ENCODE measurements at places on chromosomes 7 and 10.

GRCh38 chr7:23712368-23713284 is 2.6 kb downstream of the STK31 start:
- DNase-seq: peak; percentile 84

DNA sequence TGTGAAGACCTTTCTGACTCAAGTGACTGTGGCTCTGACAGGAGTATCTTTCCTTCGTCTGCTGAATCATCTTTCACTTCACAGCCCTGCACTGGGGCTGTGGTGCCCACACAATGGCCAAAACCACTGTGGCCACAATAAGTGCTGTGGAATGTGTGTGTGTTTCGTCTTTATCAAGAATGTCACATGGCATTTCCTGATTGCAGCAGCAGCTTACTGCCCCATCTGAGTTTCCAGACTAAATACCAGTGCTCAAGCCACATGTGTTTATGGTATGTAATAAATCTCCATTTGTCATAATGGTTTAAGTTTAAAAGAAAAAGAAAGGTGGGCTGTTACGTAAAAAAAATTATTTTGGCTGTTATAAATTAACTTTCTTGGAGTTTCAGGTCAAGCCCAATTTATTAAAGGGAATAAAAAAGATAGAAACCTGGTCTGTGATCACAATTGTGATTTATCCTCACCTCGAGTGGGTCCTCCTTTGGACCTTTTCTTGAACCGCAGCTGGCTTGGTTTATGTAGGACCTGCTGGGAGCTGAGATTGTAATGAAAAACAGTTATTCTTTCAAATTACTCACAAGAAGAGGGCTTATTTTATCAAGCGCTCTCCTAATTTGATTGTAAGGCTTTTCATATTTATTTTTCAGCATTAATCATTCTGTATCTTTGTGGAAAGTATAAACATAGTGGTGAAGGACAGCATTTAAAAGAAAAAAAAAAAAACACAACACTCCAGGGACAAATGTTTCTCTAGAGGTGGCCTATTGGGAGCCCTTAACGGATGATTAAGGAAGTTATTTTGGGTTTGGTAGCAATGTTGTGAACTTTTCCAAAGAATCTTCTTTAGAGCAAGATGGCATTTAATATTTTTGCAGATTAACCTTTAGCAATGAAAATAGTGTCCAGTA is 116.2 kb downstream of the LRMDA start:
- DNase-seq: peak; percentile 89

DNA sequence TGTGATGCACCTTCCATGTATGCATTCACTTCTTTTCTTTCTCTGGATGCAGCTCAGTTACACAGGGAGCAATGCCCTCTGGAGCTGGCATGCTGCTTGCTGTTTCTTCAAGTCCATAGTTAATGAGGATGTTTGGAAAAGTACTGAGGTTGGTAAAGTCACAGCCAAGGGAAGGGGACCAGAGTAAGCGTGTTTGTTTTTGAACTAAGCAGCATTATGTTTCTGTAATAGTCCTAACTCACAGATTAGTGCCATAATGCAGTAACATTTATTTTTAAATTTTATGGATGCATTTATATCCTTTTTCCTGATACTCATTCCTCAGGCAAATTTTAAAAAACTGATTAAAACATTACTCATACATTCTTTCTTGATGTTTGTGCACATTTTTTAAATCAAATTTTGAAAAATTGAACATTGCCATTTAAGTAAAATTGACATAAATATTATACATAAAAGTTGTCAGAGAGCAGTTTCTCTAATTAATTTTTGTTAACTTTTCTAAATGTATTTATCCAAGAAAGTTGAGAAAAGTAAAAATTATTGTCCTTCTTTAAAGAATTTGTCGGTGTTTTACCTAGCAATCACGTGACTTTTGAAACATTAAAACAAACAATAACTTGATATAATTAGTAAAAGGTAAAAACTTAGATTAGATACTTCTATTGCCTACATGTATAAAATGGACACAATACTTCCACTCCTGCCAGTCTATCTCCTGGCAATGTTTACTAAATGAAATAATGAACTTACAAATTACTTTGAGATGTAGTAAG is 659.6 kb upstream of the ANKRD30A start:
- DNase-seq: peak; percentile 20

- no peak for DNase-seq
These were observed 111.1 kb upstream of the PALS2 start for GRCh38 chr7:24462117-24462516.

- no peak for DNase-seq
These were observed 626.6 kb downstream of the SORCS1 start for GRCh38 chr10:106537866-106538265.

GRCh38 chr10:3790858-3791257 is 5.8 kb upstream of the KLF6 start:
- DNase-seq: no peak

DNA sequence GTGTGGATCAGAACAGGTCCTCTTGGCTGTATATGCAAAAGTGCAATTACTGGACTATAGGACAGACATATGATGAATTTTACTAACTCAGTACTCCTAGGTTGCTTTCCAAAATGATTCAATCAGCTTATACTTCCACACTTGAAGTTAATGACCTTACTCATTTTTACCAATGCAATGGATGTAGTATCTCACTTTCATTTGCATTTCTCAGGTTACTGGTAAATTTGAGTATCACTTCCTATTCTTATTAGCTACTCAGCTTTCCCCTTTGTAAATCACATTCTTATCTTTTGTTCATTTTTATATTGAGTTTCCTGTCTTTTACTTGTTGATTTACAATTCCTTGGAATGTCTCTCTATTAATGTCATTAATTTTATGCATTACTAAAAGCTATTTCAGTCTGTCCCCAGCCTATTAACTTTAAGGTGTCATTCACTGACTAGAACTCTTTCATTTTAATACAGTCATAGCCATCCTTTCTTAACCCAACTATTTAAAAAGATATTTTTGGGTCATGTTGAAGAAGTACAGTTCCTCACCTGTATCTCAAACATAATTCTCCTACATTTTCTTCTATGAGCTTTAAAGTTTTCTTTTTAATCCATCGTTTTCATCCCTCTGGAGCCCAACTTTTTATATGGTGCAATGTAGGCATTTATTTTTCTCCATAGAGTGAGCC is 88.6 kb downstream of the VIM start:
- no peak for DNase-seq

GRCh38 chr7:121329191-121330052 is 622 bp downstream of the WNT16 start:
- peak; percentile 26 for DNase-seq

GRCh38 chr7:29143751-29144150 is 2.6 kb downstream of the CPVL start:
- no peak for DNase-seq

GRCh38 chr10:126016156-126016805 is 119.9 kb downstream of the FANK1 start:
- no peak for DNase-seq

DNA sequence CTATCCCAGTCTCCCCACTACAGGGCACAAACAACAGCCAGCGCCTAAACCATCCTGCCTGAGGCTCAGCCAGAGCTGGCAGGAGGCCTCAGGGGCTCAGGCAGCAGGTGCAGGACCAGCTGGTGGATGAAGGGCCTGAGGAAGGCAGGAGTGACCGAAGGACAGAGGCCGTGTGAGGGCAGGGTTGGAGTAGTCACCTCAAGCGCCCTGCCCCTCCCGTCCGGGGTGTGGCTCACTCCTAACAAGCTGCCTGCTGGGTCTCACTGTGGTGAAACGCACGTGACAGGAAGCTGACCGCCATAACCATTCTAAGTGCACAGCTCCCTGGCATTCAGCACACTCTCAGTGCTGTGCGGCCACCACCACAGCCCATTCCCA is 281.1 kb downstream of the ELFN1 start:
- no peak for DNase-seq

DNA sequence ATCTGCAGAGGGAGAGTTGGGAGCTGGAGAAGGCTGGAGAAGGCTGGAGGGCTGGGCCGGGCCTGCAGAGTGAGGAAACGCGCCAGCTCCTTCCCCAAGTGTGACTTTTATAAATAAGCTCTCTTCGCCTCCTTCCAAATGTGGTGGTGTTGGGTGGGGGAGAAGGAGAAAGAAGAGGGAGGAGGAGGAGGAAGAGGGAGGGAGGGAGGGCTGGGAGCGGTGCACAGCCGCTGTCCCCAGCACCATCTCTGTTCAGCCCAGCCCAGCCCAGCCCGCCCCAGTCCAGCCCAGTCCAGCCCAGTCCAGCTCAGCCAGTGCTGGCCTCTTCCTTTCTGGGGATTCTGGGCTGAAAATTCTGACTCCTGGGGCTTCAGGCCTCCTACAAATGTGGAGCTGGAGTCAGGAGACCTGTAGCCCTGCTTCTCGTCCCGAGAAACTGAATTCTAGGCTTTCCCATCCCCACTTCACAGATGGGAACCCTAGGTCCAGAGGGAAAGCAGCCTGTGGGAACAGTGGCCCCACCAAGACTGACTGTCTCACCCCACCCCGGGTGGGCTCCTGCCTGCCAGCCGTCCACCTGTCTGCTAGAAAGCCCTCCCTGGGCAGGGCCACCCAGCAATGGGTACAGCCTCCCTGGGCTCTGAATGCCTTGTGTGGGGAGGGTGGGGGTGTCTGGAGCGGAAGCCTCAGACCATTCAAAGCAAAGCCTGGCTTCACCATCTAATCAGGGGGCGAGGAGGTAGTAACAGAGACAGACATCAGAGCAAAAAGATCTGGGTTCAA is 2.3 kb downstream of the STX1A start:
- peak; percentile 67 for DNase-seq

GRCh38 chr7:33893377-33893776 is 12.0 kb upstream of the BMPER start:
- DNase-seq: no peak

- DNase-seq: peak; percentile 70
These were observed 20.9 kb upstream of the CYP26C1 start for GRCh38 chr10:93039721-93040120.

DNA sequence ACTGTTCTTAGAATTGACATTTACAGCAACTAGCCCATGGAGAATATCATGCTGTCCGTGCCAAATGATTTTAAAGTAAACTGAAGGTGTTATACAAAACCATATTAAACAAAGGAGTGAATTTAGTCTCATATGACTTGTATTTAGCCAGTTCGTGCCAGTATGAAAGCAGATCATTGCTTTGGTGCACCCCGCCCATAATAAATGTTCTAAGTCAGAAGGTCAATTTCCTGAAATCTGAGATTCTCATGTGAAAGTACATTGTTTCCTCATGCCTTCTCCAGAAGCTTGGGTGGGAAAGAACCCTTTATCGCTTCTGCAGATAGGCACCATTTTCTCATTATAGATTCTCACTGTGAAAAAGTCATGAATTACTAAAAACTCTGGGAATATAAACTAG is 106.4 kb downstream of the CAMK1D start:
- DNase-seq: peak; percentile 2

DNA sequence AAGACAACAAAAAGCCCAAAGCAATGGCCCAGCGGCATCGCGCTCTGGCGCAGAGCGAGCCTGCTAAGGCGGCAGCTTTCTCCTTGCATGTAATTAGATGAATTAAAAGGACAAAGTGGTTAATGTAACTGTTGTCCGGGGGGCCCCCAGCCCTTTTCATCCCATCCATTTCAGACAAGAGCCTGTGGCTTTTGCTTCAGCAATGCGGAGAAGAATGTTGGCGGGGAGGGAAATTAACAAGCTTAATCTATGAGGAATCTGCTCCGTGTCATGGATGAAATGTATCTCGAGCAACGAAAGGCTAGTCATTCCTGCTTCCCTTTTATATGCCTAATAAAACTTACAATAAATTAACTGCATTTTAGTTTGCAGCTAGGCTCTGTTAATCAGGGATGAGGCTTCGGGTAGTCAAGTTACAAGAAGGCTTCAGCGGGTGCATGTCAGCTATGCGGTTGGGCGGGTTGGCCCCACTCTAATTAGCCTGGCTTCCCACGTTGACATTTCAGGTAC is 203.3 kb downstream of the BUB3 start:
- DNase-seq: no peak

GRCh38 chr10:114343623-114344505 is 60.4 kb downstream of the AFAP1L2 start:
- DNase-seq: no peak

GRCh38 chr10:106535304-106535953 is 629.1 kb downstream of the SORCS1 start:
- DNase-seq: peak; percentile 1

DNA sequence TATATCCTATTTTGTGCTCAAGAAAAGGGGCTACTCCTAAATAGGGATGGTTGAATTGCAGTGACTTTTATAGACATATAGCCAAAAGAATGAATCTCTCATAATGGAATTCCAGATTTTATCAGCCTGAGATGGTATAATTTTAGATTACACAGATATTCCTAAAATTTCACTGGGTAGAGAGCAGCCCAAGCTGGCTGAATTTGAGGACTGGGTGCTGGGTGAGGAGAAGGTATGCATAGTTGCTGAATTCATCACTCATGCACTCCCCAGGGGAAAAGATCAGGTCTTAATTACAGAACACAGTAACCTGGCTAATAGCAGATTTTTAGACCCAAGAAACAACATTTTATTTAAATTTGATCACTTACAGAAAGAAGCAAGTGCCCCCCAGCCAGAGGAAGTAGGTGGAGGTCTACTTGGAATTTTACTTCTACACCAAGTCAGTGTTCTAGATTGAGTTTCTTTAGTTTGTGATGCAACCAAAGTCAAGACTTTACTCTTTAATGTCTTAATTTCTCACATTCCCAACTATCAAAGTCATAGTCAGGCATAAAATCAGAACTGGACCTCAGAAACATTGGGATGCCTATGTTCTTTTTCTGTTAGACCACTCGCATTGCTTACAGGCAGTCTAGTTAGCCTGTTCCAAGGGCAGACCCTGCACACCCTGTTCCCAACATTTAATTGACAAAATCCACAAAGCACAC is 337.4 kb upstream of the PODXL start:
- peak; percentile 48 for DNase-seq

GRCh38 chr10:98041352-98042043 is 11.1 kb upstream of the CRTAC1 start:
- DNase-seq: peak; percentile 73

DNA sequence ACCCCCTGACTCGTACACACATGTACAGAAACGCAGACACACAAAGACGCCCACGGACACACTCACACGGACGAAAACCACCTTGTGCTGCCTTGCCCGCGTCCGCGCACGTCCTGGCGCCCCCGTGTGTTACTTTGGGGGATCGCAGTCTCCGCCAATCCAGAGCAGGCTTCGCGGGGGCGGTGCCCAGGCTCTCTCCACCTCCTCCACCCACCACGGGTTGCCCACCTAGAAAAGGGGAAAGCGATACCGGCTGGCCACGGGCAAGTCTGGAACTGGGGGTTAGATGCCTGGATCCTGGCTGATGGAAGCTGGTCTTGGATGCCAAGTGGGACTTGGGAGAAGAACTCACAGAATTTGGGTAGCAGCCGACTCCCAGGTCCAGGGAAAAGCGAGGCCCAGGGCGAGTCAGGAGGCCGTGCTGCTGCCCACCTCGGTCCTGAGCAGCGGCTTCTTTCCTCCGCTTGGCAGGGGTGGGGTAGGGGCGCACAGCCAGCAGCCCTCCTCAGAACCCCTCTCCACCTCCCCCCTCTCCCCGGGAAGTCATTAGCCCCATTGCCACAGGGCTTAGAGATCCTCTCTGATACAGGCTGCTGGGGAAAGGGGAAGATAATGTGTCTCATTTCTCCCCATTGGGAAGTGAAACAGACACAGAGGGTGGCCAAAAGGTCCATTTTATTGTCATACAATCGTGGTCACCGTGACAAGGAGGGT is 4.6 kb upstream of the VGF start:
- DNase-seq: peak; percentile 80
